ENCODE measurements at places on chromosomes 11 and 22.

DNA sequence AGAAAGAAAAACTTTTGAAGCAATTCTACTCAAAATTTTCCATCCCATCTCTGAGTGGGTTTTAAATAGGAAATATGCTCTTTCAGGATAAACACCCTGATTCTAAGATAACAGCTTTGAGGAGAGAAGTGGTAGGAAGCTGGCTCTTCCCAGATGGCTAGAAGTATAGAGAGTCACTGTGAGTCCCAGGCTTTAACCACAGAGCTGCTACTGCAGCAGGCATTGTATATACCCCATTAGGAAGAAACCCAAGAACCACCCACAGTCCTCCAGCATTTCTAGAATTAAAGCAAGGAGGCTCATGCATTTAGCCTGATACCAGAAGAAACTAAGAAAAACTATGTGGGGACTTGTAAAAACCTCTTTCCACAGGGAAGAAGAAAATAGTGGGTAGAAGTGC is 1405.6 kb upstream of the TENM4 start:
- no peak for DNase-seq

GRCh38 chr11:34149786-34150185 is 44.4 kb downstream of the NAT10 start:
- DNase-seq, result peak; percentile 12

GRCh38 chr22:50306753-50307749 is at the start of gene PLXNB2:
Gene PLXNB2 (minus strand): TSS chr22:50307646. CDS start chr22:50290584, 17,062 bp downstream.
- DNase-seq, result peak; percentile 74

- peak; percentile 28 for DNase-seq
These were observed at the start of gene MMP13 for GRCh38 chr11:102955624-102956023. Gene MMP13 (minus strand): TSS chr11:102955732. CDS start chr11:102955705, 27 bp downstream.

DNA sequence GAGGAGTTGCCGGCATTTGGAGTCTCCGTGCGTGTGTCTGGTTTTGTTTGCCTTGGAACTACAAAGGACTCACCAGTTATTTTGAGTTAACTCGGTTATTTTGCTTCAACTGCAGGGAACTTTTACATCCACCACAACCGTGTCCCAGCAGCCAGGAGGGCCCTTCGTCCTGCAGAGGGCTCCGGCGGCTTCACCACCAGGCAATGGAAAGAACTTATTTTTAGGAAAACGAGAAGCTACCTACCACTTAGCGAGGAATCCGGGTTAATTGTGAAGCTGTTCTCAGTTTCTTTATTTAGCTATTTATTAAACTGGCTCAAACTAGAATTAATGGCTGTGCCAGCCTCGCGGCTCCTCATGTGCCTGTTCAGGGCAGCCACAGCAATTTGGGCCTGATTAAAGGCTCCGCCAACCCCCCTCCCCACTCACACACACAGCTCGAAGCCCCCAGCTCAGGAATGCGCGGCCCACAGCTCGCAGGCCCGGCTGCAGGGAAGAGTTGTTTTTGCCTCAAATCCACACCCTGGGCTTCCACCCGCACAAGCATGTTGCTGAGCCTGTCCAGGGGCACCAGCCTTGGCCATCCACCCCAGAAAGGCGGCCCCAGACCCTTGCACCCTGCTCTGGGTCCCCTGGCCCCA is 55.9 kb upstream of the FGF3 start:
- no peak for DNase-seq

- DNase-seq, result peak; percentile 76
These were observed 93.2 kb downstream of the FAR1 start for GRCh38 chr11:13761716-13762115.

- DNase-seq, result no peak
These were observed 68.5 kb downstream of the PIWIL3 start for GRCh38 chr22:24706054-24706453.

DNA sequence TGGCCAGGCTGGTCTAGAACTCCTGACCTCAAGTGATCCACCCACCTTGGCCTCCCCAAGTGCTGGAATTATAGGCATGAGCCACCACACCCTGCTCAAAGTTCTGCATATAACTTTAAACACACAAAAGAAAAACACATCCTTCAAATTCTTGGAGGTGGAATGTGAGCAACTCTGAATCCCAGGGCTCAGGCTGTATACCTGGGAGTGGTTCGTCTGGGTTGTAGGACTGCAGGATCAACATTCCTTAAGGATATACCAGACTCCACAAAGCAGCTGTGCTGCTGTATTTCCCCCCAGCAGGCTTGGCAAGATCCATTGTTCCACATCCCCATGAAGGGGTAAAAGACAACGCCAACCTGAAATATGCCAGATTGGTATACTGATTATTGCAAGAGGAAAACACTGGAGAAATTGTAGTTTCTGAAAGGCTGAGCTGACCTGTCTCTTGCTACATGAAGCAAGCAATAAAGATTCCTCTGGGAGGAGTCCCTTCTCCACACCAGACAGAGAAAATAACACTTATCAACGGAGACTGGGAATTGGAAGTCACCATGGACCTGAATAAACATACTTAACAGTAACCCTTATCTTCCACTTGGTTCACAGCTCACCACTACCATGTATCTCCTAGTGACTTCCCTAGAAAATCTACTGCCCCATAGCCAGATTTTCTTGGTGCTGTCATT is 12.2 kb upstream of the RPS3 start:
- peak; percentile 68 for DNase-seq

GRCh38 chr11:94398101-94398500 is 3.1 kb downstream of the GPR83 start:
- DNase-seq, result no peak

DNA sequence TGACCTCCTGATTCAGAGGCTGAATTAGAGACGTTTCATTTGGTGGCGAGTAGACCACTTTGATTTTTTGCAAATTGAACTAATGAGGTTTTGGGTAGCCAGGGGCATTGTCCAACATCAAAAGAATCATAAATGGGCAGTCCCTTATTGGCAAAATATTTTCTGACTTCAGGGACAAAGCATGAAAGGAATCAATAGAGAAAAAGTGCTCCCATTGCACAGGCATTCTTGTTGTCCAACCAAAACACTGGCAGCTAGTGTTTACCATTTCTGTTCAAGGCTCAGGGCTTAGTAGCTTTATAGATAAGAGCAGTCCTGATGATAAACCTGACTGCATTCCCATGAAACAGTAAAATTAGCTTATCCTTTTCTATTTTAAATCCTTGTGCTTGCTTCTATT is 6.4 kb upstream of the CARD16 start:
- no peak for DNase-seq

DNA sequence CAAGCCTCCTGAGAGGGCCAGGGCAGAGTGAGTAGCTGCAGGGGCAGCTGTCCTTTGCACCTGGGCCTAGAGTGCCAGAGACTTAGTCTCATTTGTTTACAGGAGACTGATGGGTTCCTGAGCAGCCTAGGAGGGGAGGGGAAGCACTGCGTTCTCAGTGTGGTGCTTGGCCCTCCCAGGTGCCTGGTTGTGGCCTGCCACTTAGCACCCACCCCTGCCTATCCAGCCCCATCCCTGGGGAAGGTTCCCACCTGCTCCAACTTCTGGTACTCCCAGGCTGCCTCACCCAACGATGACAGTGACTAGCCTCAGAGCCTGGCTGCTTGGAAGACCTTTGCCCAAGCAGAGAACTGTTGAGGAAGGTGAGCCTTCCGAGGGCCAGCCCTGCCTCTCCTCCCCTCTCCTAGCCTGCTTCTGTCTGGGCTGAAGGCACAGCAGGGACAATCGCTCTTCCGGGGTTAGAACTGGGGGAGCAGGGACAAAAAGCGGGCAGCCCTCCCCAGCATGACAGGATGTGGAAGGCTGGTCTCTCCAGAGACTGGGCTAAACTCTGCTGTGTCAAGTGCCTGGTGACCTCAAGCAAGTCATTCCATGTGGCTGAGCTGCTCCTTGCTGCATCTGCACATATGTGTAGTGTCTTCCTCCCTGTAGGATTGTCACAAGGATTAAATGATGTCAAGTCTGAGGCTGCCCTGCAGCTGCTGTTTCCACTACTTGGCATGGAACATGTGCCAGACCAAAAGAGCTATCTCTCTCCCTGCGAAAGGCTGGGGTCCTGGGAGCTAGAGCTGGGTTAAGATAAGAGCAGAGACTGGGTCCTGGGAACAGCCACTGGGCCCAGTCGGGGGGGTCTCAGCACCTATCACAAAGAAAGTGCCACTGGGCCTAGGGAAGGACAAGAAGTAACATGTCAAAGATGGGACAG is 9.9 kb downstream of the KCNQ1OT1 start:
- DNase-seq, result no peak

DNA sequence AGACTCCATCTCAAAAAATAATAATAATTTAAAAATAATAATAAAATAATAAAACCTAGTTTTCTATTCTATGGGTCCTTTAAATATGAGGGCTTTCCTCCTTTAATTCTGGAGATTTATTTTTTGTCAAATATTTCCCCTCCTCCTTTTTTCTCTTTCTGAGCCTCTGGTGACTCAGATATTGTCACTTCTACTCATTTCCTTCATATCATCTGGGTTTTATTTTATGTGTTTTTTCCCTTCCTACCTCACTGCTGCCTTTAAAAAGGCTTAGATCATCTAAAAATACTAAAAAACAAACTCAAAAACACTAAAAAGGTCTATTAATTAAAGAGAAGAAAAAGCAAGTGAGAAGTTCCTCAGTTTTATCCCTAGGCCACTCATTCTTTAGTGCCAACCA is 138.9 kb downstream of the SPON1 start:
- no peak for DNase-seq

DNA sequence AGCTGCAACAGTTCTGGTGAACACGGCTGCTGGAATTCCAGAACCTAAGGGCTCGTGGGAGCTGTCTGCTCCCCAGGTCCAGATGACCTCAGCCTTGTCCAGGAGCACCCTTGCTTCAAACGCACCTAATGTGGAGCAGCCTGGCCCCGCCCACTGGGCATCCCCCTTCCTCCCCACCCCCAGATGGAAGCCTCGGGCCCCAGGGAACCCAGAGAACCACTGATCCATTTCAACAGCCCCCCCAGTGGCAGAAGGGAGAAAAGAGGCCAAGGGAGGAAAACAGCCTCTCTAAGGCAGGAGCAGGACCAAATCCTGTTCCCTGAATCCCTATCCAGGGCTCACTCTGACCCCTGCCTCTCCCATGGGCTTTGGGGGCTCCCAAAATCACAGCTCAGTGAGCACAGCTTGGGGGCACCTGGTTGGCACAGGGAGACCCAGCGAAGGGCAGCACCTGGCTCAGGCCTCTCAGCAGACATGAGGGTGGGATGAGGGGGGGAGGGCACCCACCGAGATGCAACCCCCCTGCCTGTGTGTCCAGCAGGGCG is 1.2 kb downstream of the CYTH4 start:
- no peak for DNase-seq

DNA sequence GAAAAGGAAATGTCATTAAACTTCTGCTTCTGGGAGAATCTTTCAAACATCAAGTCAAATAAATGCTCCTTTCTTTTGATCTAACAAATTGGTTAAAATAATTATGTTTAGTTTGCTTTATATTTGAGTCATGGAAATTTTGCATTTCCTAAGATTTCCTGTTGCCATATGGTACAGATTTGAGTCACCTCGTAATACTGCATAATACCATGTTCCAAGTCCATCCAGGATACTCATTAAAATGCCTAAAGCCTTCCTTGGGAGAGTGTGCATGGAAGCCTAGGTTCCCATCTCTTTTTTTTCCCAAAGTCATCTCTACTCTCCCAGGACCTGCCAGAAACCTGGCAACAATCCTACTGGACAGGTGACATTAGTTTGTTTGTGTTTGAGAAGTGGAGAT is 4.2 kb downstream of the OR9I1 start:
- DNase-seq, result no peak

- no peak for DNase-seq
These were observed 689 bp downstream of the RAB39A start for GRCh38 chr11:107928767-107929507.

DNA sequence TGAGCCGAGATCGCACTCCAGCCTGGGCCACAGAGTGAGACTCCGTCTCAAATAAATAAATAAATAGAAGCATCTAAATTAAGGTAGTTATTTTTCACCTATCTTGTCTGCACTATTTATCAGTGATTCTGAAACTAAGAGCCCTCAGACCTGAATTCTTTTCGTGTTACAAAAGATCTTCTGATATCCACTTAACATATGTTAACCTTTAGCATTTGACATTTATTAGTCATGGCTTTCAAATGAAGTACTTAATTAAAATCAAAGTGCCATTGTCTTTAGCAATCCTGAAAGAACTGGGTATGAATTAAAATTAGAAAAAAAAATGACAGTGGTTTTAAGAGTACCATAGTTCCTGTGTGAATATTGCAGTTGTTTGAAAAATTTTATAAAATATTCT is 99.1 kb upstream of the TIMP3 start:
- DNase-seq, result no peak

DNA sequence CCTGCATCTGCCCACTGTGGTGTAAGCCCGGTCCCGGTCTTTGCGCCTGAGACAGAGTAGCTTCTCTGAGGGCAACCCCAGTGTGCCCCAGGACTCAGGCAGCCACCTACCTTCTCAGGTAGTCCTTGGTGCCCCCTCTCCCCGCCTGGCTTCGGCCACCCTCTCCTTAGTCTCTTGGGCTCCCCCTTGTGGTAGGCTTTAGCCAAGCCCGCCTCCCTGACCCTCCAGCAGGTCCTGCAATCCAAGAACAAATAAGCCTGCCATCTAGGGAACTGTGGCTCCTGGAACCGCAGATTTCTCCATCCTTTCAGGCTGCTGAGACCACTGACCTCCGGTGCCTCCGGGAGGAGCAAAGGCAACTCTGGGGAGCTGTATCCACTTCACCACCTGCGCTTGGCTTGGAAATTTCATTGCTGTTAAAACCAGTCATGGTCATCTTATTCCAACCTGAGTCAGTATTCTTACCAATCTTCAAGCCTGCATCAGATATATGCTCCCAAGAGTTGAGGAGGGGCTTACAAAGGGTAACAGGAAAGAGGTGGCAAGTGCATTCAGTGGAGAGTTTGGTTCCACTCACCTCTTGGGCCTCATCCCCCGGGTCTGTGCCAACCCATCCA is 52.8 kb upstream of the TENM4 start:
- DNase-seq, result peak; percentile 63

DNA sequence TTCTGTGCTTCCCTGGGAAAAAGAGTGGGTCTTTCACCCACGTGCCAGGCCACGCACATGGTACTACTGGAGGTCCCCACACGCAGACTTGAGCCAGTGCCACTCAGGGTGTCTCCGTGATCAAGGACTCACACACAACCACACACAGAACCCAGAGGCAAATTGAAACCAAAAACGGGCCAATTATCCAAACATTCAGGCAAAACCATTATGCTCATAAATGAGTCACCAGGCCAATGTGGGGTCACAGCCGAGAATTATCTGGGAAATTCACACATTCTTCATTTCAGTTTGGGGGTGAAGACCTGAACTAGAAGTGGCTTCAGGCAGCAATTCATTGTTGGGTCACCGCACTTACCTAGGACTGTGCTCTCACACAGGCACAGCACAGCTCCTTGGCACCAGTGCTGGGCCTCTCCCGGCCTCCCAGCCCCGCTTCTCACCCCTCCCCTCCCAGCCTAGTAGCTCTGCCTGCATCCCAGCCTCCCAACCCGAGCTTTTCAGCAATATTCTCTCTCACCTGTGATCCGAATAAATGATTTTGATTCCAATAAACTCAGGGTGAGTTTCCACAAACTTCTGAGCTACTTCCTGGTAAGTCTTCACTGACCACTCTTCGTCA is 28.0 kb downstream of the ADA2 start:
- DNase-seq, result peak; percentile 32

GRCh38 chr22:37266581-37267134 is 15.7 kb upstream of the CYTH4 start:
- no peak for DNase-seq

Measured in fibroblast of upper back skin (primary cell).